ENCODE measurements at places on chromosomes 4 and X.

GRCh38 chr4:32560306-32560705 is 1840.1 kb downstream of the PCDH7 start:
- DNase-seq: no peak

GRCh38 chrX:134933911-134934310 is 56.9 kb upstream of the SMIM10 start:
- no peak for DNase-seq

GRCh38 chr4:154559141-154559493 is 3.7 kb upstream of the FGB start:
- DNase-seq: no peak

DNA sequence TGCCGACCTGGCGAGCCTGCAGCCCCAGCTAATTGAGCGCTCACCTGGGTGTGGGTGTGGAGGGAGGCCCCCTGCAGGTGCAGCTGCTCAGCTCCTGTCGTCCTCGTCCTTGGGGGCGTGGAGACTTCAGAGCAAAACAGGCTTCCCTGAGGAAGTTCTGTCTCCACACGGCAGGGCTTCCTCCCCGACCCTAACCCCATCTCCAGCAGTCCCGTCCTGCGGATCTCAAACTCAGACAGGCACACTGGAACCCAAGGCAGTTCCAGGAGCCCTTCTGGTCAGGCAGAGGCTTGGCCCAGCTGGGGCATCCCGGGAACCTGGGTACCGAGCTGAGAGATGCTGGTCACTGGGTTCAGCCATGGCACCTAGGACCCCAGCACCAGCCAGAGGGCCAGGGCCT is 24.4 kb downstream of the TACC3 start:
- no peak for DNase-seq

DNA sequence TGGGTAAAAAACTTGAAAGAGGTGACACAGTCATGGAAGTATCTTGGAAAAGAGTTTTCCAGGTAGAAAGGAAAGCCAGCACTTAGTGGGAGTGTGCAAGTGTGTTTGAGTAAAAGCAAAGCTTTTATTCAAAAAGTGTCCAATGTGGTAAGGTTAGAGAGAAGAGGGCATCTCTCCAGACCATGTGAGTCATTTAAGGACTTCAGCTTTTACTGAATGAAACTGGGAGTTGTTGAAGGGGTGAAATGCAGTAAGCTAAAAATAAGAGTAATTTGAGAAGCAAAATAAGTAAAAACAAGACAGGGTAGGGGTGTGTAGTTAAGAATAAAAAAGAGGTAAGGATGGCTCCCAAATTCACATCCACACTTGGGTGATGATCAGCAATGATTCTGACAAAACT is 238.9 kb downstream of the SLC7A11 start:
- DNase-seq: no peak

Measured in body of pancreas (tissue), 4 donors.